ENCODE measurements at places on chromosomes 1 and 21.

DNA sequence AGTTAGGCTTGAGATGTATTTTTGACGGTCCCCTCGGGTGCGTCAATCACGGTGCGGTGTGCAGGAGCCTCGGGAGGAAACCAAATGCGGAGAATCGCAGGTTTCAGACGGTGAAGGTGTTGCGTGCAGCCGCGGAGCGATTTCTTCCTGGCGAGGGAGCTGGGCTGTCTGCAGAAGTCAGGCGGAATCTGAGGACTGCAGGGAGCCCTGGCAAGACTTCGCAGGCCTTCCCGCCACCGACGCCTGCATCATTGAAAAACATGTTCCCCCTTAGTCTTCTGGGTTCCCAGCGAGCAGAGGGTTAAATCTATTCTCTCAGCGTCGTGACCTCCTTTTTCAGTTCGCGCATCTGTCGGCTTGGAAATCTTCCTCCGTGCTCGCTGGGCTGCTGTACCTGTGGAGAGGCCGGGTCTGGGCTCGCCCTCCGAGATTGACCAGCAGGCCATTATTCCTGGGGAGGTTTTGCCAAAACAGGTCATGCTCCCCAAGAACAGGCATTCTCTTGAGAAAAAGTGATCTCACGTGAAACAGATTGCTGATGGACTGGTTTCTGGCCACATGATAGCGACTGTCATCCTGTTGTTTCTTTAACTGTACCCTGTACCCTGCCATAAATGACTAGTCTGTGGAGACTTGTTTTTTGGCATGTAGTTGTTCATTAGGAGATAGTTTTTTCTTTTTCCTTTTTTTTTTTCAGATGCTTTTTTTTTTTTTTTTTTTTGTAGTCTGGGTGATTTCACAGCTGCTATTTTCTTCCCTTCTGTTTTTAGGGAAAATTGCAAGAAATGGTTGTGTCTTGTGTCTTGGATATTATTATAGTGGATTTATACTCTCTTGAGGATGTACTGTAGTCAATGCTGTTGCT lies 894 bp downstream of the EPB41 start:
- peak overlapping the region; percentile 80 for H3K27ac ChIP-seq
- peak; percentile 65 for DNase-seq
- peak overlapping the region; percentile 91 for H3K4me3 ChIP-seq
- peaks cover 14% of the 10 kb centered on the region for H3K4me1 ChIP-seq
- H3K36me3 ChIP-seq = no peaks in the 10 kb centered on the region

GRCh38 chr1:60621368-60621851 lies 461.0 kb upstream of the NFIA start:
- H3K36me3 ChIP-seq = no peaks in the 10 kb centered on the region
- no peaks in the 10 kb centered on the region for H3K27me3 ChIP-seq
- no peak overlapping the region for H3K4me3 ChIP-seq
- H3K27ac ChIP-seq = no peak overlapping the region
- H3K4me1 ChIP-seq = peaks cover 25% of the 10 kb centered on the region

DNA sequence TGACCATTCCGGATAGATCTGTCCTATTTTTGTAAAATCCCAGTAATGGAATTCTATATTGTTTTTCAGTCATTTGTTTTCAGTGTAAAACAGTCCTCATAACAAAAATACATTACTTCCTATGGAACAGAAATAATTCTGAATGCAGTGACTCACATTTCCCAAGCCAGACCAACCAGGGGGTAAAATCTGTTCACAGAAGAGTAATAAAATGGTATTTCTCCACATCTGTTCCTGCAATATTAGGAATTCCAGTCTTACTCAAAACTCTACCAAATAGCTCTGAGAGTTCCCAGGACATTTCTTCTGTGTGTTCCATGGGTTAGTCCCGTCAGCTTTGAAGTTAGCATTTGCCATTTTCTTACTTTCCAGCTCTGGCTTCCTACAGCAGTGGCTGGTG lies 2.6 kb upstream of the DDR2 start:
- no peak for DNase-seq
- peak overlapping the region; percentile 98 for H3K27ac ChIP-seq
- H3K36me3 ChIP-seq = no peaks in the 10 kb centered on the region
- peaks cover 53% of the 10 kb centered on the region for H3K4me1 ChIP-seq
- H3K4me3 ChIP-seq = no peak overlapping the region

- DNase-seq = no peak
- peaks cover 29% of the 10 kb centered on the region for H3K4me1 ChIP-seq
- H3K36me3 ChIP-seq = no peaks in the 10 kb centered on the region
- no peaks in the 10 kb centered on the region for H3K27me3 ChIP-seq
- H3K27ac ChIP-seq = no peak overlapping the region
These were observed 91.2 kb upstream of the NGF start for GRCh38 chr1:115429241-115429640.

DNA sequence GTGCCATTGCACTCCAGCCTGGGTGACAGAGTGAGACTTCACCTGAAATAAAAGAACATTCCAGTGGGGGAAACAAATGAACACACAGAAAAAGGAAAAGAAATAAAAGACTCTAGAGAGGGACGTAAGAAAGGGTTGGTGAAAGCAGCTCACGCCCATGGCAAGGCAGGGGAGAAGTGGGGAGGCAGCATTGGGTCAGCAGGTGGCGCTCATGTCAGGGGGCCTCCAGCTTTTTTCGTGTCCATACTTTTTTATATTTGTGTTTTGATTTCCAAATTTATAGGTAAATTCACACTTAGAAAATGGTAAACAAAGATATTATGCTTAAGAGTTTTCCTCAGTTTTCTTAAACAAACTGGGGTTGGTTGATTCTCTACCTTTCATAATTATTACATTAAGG lies 45.5 kb downstream of the VPS13D start:
- H3K27me3 ChIP-seq = no peaks in the 10 kb centered on the region
- H3K4me1 ChIP-seq = no peaks in the 10 kb centered on the region
- DNase-seq = no peak
- no peak overlapping the region for H3K4me3 ChIP-seq
- no peak overlapping the region for H3K27ac ChIP-seq
- H3K36me3 ChIP-seq = peaks cover 48% of the 10 kb centered on the region

DNA sequence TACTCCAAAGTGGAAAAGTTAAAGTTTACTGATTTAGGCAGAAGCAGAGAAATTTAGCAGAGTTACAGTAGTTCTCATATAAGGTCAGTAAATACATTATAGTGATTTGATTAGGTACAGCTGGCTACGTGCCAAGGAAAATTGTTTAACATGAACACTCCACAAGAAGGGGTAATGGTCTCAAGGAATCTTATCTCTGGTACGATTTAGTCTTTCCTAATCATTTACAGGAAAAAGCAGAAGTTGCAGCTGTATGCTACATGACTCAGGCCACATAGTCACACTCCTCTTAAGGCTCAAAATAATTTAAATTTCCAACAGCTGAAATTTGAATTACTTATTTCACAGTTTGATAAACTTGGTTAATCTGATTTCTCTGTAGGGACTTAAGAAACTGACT lies 36.9 kb upstream of the OR2B11 start:
- H3K4me3 ChIP-seq = no peak overlapping the region
- H3K27me3 ChIP-seq = peaks cover 25% of the 10 kb centered on the region
- no peaks in the 10 kb centered on the region for H3K36me3 ChIP-seq

GRCh38 chr1:45621895-45622523 lies 1.8 kb downstream of the CCDC17 start:
- no peaks in the 10 kb centered on the region for H3K27me3 ChIP-seq
- H3K4me1 ChIP-seq = no peaks in the 10 kb centered on the region
- H3K36me3 ChIP-seq = peaks cover 24% of the 10 kb centered on the region
- H3K27ac ChIP-seq = peak overlapping the region; percentile 34

GRCh38 chr1:163820226-163820625 lies 498.5 kb downstream of the NUF2 start:
- no peak overlapping the region for H3K27ac ChIP-seq
- H3K4me3 ChIP-seq = no peak overlapping the region
- DNase-seq = no peak
- no peaks in the 10 kb centered on the region for H3K36me3 ChIP-seq

- no peaks in the 10 kb centered on the region for H3K4me1 ChIP-seq
- no peak overlapping the region for H3K27ac ChIP-seq
- H3K4me3 ChIP-seq = no peak overlapping the region
- no peaks in the 10 kb centered on the region for H3K27me3 ChIP-seq
These were observed 68.7 kb downstream of the TRIM11 start for GRCh38 chr1:228337711-228338520.

DNA sequence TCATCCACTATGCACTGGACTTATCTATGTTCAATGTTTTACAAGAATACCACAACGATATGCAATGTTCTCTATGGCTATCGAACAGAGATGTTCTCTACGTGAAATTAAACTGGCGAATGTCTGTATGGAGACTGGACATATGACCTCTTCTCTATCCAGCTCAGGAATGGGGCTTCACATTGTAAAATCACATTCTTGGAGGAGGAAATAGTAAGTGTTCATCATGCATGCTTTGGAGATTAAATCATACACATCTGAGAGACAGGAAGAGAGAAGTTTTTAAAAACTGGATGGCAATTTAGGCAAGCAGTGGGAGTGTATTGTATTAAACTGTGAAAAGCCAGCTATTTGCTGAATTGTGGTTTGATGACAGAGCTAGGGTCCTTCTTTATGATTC lies 47.9 kb upstream of the RGL1 start:
- peak overlapping the region; percentile 48 for H3K27ac ChIP-seq
- DNase-seq = no peak
- no peak overlapping the region for H3K4me3 ChIP-seq

DNA sequence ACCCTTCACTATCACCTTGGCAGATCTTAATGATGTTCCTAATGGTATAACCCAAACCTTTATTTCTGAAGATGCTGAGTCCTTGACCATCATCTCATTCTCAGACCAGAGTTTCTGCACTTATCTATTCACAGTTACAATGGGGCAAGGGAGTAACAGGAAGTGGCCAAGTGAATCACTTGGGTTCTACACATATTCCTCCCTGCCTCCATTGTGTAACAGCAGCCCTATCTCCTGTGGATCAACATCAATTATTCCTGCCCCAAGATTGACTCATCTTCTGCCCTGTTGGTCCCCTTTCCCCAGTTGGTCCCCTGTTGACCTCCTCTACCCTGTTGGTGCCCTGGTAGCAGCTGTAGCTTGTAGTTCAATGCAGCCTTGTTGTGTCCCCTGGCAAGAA lies 10.3 kb upstream of the S100A7 start:
- no peak for DNase-seq
- H3K4me3 ChIP-seq = no peak overlapping the region
- no peaks in the 10 kb centered on the region for H3K36me3 ChIP-seq
- peaks cover 13% of the 10 kb centered on the region for H3K27me3 ChIP-seq
- H3K27ac ChIP-seq = no peak overlapping the region

GRCh38 chr1:210251680-210252490 lies 19.3 kb downstream of the SERTAD4 start:
- peaks cover 50% of the 10 kb centered on the region for H3K4me1 ChIP-seq
- no peaks in the 10 kb centered on the region for H3K27me3 ChIP-seq
- DNase-seq = no peak
- H3K4me3 ChIP-seq = peak overlapping the region; percentile 72
- H3K36me3 ChIP-seq = peaks cover 5% of the 10 kb centered on the region

DNA sequence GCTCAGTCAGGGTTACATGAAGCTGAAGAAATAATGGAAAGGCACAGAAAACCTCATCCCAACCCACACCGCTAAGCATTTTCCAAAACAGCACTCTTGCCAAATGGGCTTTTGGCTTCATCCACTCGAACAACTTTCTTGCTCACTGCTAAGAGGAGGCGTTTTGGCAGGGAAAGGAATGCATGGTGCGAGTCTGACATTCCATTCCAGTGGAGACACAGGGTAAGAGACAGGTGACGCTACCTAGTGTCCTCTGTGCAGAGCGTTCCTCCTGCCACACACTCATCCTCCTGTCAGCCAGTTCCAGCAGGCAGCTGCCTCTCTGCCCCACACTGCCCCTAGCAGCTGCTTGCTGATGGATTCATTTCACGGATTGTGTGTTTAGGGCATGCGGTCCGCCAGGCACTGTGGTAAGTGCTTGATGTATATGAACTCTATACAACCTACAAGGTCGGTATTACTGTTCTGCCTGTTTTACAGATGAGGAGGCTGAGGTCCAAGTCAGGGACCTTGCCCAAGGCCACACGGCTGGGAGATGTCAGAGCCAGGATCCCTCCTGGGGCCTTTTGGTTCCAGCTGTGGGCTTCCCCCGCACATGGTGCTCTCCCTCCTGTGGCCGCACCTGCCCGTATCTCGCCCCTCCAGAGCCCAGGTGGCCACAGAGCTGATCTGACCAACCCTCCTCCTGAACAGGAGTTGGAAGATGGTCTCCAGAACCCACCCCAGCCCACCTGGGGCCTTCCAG lies 25.7 kb upstream of the BACE2 start:
- no peak overlapping the region for H3K4me3 ChIP-seq
- no peaks in the 10 kb centered on the region for H3K36me3 ChIP-seq
- no peak for DNase-seq
- peaks cover 20% of the 10 kb centered on the region for H3K4me1 ChIP-seq
- no peaks in the 10 kb centered on the region for H3K27me3 ChIP-seq
